Stimulated activated CD4-positive, alpha-beta T cell treated with anti-CD3 and anti-CD28 coated beads, Interleukin-1b, Interleukin-23, amount 100 ng/mL, for 1 hour (primary cell): ENCODE measurements at places on chromosomes 12 and 14.

- DNase-seq = no peak
Observed at GRCh38 chr14:100359881-100360280, 36.7 kb downstream of the SLC25A47 start.

DNA sequence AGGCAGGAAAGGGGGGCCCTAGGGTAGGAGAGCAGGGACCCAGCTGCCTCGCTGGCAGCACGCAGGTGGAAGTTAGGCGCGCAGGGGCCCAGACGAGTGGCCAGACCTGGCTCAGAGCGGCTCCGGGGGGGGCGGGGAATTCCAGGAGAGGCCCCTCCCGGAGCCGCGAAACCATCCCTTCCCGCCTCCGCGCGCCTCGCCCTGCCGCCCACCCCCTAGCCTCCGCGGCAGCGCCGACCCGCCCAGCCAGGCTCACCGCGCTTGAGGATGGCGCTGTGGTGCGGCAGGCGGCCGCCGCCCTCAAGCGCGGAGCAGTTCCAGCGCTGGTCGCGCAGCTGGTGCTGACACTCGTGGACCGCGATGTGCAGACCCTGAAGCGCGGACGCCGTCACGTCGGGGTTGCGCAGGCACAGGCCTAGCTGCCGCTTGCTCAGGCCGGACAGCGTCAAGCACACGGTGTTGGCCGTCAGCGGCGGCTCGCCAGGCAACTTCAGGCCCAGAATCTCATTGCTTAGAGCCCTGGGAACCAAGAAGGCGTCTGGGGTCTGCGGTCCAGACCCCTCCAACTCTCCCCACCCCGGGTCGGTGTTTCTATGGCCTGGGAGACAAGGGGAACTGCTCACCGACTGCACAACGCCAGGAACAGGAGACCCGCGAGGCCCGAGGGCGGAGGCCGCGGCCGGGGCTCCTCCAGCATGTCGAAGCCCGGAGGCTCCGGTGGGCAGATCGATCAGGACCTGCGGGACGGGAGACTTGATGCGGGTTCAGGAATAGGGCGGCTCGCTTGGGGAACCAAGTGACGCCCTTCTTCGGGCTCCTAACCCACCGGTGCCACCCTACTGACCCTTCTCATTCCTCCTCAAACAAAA, 1.5 kb downstream of the WNT10B start:
- no peak for DNase-seq

DNA sequence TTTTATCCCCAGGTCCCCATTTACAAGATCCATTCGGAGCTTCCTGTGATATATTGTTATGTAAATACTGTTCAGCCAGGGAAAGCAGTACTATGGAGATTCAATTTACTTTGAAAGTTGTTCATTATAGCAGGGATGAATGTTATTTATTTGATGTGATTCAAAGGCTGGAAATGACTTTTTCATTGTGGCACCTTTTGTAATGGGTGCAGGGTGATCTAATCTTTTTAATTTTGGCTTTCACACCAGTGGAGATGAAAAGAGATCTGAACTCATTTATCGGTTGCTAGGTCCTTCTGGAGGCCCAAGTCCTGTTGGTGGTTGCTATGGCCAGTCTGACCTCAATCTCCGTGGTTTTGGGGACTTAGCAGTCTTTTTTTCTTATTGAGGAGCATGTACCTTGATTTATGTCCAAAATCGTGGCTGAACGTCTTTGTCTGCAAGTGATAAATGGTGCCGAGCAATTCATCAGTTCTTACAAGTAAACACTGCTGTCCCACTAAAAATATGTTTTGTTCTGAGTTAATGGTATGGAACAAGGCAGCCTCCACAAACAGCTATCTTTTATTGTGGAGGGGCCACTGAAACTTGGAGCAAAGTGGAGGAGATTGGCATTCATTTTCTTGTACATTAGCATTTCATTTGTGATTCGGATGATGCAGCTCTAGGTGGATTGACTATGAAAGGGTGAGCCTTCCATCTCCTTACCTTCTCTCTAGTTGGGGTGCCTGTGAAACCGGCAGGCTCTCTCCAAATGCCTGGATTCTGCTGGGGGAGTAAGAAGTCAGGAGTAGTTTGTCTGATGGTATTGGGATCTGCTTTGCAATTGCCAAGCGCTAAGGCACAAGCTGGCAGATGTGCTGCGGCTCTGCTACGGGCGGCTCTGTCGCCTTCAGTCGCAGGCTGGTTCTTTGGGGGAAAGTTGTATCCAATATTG, 2.0 kb downstream of the RMST start:
- DNase-seq = no peak

DNA sequence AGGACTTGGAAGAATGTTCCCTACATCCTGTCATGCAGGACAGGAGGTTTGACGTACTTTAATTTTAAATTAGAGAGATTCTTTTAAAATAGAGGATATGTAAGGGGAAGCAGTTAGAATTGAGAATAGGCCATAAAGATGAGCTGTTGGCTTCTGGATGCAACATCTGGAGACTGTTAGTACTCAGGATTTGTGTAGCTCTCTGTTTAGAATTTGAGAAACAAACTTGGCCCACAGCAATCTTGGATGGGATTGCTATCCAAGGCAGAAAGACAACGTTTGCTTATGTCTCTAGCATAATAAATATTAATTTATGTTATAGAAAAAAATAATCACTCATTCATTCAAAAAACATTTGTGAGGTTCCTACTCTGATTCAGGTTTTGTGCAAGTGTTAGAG, 398.4 kb upstream of the NOVA1 start:
- DNase-seq = no peak

DNA sequence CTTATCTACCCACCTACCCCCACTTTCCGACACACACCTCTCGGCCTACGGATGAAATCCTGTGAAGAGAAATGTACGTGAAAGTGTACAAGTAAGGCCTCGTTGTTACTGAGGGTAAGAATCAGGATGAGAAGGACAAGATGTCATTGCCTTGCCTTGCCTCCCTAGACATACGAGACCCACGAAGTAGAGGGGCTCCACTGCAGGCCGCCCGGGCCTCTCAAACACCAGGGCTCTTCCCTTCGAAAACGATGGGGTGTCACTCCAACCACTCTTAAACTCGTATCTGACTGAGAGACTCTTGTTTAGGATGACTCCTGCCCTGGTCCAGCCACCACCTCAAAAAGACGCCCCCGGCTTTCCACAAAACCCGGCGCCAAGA, 498 bp downstream of the RACGAP1 start:
- no peak for DNase-seq

GRCh38 chr12:94123127-94123526, 25.2 kb upstream of the PLXNC1 start:
- DNase-seq = no peak
